Stimulated activated CD8-positive, alpha-beta memory T cell treated with anti-CD3 and anti-CD28 coated beads, Interleukin-7, amount 100 ng/mL, for 24 hours (primary cell): ENCODE measurements at places on chromosomes 6 and 20.

- DNase-seq, result no peak
Observed at GRCh38 chr6:142400495-142400894, 98.7 kb downstream of the ADGRG6 start.

GRCh38 chr6:14240411-14241166, 123.0 kb downstream of the CD83 start:
- no peak for DNase-seq

DNA sequence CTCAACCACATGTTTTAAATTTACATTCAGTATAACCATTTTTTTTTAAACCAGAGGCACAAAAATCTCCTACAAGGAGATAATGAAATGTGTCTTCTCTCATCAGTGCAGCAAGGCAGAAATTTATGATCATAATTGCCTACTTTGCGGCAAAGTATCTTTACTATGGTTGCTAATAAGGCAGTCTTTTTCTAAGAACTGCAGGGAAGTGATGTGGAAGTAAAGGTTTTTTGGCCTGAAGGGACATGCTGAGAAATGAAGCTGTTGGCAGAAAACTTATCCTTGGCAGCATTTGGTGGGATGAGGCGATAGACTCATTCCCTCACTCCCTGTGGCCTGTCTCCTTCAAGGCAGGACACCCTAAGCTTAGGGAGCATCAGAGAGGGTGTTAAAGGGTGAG, 48.7 kb downstream of the SCGN start:
- DNase-seq, result no peak

GRCh38 chr6:2435323-2435722, 189.9 kb upstream of the GMDS start:
- DNase-seq, result no peak

GRCh38 chr20:45445805-45446562, 23.6 kb upstream of the WFDC2 start:
- peak; percentile 9 for DNase-seq

- no peak for DNase-seq
Observed at GRCh38 chr20:41218466-41218865, 81.1 kb downstream of the PLCG1 start.

DNA sequence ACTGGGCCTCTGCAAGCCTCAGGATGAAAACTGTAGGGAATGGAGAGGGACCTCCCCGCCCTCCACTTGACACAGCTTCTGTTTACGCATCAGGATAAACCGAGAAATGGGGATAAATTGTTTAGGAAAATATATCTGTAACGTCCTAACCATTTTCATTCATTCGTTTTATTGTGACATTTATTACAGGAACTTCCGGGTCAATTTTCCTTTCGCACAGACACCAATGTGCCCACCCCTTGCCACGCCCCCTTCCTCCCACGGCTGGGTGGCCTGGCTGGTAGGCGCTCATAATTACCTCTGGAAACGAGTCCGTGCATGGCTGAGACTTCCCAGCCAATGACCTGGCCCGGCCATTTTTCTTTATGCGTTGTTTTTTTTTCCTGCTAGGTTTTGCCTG, 96.1 kb downstream of the BMP7 start:
- DNase-seq, result no peak
